ENCODE measurements at places on chromosomes 1 and 21.

- DNase-seq, result no peak
Observed at GRCh38 chr21:32494934-32495709, 82.6 kb downstream of the EVA1C start.

DNA sequence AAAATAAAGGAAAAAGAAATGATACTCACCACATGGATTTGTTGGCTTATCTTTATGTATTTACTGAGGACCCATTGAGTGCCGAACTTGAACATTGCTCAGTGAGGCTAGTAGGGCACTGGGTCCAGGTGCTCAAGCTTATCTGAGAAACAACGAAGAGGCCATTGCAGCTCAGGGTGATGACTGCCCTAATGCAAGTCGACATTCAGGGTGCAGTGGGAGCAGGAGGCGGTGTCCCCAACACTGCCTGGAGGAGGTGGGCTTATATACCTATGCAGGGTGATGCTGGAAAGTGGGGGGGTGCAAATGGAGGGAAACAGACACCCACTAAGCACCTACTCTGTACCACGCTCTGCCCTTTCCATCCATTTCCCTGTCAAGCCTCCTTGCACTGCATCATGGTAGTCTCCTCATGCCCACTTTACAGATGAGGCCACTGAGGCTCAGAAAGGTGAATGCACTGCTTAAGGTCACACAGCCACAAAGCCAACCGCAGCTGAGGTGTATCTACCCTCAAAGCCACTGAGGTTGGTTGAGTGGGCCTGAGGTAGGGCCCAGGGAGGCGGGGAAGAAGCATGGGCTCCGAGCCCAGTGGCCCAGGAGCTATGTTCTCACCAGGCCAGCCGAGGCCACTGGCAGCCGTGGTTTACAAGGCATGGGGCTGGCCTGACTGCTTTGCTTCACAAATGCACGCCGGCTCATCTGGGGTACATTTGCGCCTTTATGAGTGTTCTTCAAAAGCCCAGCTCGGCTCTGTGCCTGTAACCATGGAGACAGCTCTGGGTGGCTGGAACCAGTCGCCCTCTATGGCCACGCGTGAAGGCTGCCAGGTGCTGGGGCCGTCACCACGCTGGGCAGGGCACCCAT lies 103.8 kb downstream of the EPHB2 start:
- peak; percentile 49 for DNase-seq

DNA sequence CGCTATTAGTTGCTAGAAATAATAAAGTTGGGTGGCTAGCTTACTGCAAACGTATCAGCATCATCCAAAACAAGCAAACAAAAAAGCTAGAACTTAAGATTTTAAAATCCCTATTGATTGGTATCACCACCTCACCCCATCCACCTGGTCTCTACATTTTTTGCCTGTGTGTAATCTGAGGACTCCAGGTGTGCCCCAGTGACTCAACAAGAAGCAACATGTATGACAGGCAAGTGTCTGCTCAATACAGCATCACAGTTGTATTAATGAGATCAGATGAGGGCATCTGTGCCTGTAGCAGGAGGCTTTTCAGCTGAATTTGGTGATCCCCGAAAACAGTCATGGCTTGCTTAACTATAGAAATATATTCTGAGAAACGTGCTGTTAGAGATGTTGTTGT lies 14.6 kb upstream of the PAPPA2 start:
- DNase-seq, result no peak

GRCh38 chr1:244192325-244192724 lies 141.2 kb downstream of the ZBTB18 start:
- DNase-seq, result no peak

GRCh38 chr1:3676581-3677470 lies 24.5 kb downstream of the TP73 start:
- DNase-seq, result no peak

- DNase-seq, result no peak
Observed at GRCh38 chr1:199591468-199591867, 436.0 kb upstream of the NR5A2 start.

GRCh38 chr1:153776845-153777370 lies 1.7 kb downstream of the SLC27A3 start:
- DNase-seq, result no peak

- DNase-seq, result no peak
Observed at GRCh38 chr1:20551945-20552727, at the start of gene FAM43B. TSS of gene FAM43B (plus strand) at chr1:20552573. CDS start at chr1:20552974, 401 bp downstream.

DNA sequence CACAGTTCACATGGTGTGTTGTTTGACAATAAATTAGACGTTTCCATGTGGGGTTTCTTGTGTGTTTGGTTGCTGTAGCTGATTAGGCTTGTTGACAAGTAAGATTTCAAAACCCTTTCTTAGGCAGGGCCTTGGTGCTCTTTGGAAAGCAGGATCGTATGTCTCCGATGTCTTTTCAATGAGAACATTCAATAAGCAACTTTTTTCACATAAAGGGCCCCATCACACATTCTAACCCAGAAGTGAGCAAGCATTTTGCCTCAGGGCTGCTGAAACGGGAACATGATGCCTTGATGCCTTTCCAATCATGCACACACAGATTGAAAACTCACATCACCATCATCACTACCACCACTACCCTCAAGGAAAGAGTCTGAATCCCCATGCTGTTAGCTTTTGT lies 33.1 kb downstream of the LPAR3 start:
- no peak for DNase-seq

DNA sequence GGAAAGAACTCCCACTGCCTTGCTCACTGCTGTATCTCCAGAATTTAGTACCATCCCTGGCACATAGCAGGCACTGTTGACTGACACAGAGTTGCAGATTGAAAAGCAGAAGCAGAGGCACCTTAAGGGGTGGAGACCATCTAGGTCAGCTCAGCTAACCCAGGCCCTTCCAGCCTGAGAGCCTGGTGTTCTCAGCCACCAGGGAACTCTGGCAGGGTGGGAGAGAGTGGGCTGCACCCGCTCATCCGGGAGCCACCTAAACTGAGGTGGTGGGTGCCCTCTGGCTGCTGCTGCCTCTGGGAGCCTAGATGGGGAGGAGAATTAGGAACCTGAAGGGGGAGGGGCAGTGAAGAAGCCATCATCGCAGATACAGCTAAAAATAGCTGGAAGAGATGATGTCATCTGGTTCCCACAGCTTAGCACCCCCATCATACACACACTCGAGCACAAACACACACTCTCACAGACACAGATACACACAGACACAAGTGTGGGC lies 1.5 kb upstream of the TSPAN1 start:
- no peak for DNase-seq

DNA sequence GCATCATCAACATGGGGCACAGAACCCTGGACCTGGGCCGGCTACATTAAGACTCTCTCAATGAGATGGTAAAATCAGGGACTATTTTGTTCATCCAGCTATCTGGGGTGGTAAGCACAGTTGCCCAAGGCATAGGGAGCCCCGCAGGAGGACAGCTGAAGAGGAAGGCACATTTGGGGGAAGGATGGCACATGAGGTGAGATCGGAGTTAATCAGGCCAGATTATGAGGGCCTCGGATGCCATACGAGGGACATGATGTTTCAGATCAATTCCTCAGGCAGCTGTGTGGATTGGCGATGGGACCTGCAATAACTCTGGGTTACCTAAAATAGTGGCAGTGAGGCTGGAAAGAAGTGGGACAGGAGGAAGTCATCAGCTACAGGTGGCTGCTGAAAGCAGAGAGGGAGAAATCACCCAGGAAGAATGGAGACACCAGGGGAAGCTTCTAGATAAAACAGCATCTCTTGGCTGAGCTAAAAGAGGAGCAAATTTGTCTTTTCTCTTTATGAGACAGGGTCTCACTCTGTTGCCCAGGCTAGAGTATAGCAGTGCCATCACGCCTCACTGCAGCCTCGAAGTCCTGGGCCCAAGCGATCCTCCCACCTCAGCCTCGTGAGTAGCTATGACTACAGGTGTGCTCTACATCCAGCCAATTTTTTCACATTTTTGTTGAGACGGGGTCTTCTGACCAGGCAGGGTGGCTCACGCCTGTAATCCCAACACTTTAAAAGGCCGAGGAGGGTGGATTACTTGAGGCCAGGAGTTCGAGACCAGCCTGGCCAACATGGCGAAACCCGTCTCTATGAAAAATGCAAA lies 21.1 kb downstream of the TOMM20 start:
- no peak for DNase-seq

DNA sequence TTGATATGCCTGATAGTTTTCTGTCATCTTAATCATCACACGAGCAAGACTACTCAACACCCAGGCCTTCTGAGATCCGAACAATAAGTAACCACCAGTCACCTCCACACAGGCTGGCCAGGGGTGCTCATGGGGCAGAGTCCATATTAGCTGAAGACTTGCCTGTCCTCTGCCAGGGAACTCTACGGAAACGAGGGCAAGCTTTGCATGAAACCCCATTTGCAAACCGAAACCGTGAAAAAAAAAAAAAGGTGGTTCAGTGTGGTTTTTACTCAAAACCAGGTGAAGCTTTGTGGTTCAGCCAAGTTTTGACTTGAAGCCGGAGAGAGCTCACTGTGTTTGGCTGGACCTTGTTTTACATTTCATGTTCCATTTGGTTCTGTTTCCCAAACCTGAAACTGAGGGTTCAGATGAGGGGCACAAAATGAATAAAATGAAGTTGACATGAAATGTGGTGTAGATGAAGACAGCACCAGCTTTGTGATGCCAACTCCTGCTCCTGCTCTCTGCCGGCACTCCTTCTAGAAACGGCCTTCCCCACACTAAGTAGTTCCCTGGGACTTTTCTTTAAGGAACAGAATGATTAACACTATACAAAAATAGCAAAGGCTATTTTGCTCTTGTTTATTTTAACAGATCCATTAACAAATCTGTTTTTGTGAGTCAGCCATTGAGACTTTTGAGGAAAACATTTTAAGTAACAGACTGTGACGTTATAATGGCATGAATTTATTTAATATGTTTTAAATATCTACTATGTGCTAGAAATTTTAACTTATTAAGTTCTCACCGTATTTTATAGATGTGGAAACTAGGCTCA lies 74.7 kb downstream of the RUNX1 start:
- no peak for DNase-seq

GRCh38 chr1:58430421-58431275 lies 115.9 kb downstream of the OMA1 start:
- DNase-seq, result no peak

DNA sequence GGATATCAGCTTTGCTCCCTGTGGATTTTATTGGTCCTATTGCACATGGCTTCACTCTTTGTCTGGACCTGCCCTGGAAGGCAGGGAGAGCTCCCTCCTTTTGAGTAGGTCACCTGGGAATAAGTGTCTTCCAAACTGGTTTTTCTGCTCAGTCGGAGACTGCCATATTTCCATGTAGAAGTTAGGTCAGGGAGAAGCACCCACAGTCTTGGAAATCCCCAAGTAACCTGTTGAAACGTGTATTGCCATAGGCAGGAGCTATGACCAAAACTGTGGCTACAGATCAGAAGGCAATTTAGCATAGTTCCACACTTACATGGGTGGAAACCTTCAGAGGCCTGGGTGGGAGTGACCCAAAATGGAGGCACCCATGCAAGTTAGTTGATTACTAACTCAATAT lies 3.5 kb upstream of the GNG12 start:
- DNase-seq, result no peak

- no peak for DNase-seq
Observed at GRCh38 chr1:202890392-202890791, 1.4 kb upstream of the RABIF start.

- DNase-seq, result no peak
Observed at GRCh38 chr1:97906567-97907241, 14.1 kb downstream of the DPYD start.

DNA sequence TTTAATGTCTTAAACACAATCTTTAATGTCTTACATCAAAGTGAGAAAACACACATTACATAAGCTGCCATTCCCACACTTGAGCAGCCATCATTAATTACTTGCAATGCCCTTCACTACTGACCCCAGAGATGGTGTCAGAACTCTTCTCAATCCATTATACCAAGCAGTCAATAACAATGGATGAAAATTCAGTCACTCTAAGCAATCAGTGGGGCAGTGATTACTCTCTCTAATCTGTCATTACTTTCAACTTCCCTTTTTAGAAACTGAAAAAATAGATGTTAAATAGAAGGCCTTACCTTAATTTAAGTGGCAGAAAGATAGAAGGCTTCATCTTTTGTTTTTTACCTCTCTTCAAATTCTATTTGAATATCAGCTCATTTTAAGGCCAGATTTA lies 9.7 kb upstream of the FRRS1 start:
- DNase-seq, result no peak

DNA sequence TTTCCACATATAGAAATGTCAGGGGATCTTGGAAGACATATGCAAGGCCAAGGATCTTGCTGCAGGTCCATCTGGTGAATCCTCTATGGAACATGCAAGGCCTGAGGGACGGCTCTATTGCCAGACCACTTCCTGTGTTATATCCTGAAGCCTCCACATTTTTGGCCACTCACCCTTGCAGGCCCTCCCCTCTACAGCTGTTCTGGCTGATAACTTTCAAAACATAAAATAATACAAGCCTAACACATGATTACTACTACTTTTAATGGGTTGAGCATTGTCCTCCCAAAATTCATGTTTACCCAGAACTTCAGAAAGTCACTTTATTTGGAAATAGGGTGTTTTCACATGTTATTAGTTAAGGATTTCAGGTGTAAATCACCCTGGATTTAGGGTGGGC lies 18.5 kb upstream of the LYPLAL1 start:
- no peak for DNase-seq

DNA sequence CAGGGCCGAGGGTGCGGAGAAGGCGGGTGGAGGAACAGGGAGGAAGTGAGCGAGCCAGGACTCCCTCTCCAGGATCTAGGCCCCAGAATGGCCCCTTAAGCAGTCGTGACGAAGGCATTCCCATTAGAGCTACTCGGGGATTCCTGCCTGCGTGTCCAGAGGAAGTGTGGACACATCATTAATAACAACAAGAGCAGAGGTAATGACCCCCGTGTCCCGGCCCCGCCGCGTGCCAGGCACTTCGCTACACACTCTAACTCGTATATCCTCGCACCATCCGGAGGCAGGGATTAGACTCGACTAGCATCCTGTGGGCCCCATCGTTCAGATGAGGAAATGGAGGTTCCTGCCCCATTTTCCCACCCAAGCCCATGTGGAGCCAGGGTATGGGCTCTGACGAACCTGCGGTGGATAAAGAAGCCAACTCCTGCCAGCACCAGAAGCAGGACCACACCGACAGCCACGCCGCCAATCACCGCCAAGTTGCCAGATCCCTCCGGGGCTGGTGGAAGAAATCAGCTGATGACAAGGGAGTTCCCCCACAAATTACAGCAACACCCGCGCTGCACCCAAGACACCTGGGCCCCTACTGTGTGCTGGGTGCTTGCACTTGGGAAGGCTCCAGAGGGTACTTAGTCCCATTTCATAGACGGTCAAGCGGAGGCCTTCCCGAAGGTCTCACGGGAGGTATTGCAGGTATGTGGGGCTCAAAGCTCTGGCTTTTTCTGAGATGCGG lies 21.6 kb downstream of the EPHA2 start:
- DNase-seq, result no peak

DNA sequence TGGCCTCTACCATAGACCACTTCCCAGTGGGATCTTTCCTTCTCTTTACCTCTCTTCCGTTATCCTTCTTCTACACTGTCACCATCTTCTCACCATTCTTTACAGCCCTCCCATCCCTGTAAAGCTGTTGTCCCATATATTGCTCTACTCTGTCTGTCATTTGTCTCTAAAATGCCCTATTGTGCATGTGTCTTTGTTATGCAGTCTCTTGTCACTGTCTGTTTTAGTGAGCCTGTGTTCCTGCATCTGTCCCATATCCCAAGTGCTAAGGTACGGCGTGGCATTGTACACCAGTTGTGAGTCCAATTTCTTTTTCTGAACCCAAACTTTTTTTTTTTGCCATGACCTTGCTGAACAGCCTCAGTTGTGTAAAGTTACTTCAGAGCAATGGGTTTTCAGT lies 8.8 kb upstream of the ZBTB18 start:
- DNase-seq, result no peak

- no peak for DNase-seq
Observed at GRCh38 chr1:59494145-59494833, 197.4 kb downstream of the FGGY start.

- no peak for DNase-seq
Observed at GRCh38 chr1:185568155-185569123, 165.8 kb upstream of the HMCN1 start.

Measured in hypothalamus (tissue), 51 donors.